ENCODE measurements at places on chromosomes 6 and 20.

DNA sequence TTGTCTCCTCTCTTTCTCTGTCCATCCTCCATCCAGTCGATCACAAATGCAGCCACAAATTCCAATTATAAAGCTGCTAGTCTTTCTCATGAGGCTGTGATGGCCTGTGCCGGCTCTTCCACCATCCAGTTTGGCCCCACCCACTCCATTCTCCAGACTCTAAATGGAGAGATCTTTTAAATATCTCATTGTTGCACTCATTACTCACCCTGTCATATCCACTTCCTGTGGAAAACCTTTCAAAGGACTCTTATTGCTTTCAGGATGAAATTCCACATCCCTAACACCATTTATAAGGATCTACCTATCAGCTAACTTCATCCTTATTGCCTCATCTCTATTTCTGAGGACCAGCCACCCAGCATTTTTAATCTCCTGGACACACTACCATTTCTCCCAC, 70.6 kb downstream of the NRN1 start:
- no peak for DNase-seq

DNA sequence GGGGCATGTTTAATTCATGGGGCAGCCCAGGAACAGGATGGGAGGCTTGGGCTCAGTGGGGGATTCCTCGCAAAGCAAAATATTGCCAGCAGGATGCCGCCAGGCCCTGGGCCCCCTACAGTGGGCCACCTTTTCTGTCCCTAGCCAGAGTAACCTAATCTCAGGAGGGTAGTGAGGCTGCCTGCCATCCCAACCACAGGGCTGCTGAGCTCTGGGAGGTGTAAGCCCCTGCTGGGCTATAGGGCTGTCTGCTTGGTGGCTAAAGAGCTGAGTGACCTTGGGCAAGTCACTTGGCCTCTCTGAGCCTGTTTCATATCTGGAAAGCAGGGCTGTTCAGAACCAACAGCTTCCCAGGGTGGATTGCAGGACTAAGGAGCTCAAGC, 35.7 kb upstream of the CDH22 start:
- DNase-seq, result no peak

DNA sequence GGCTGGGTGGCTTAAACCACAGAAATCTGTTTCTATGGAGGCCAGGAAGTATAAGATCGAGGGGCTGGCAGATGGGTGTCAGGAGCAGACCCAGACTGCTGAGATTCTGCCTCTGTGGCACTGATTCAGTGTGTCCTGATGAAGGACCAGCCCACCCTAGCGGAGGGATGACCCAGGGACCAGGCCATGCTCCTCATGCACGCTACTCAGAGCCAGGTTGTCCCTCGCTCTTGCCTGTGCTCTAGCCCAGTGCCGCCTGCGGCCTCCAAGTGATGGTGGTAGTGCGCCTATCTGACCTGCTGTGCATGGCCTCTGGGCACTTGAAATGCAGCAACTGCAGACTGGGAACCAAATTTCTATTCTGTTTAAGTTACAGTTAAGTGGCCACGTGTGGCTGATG, 13.1 kb upstream of the APMAP start:
- no peak for DNase-seq

- DNase-seq, result no peak
Measured at GRCh38 chr20:57374343-57374930, 16.8 kb upstream of the RBM38 start.

GRCh38 chr6:99802396-99803031, 191.5 kb downstream of the MCHR2 start:
- DNase-seq, result no peak

GRCh38 chr6:16239798-16240123, 1.4 kb downstream of the GMPR start:
- DNase-seq, result no peak

GRCh38 chr6:152298848-152299735, 338.1 kb downstream of the SYNE1 start:
- no peak for DNase-seq

GRCh38 chr6:90219209-90219985, 77.2 kb downstream of the BACH2 start:
- DNase-seq, result no peak

GRCh38 chr20:17334932-17335331, 108.1 kb downstream of the PCSK2 start:
- DNase-seq, result no peak

DNA sequence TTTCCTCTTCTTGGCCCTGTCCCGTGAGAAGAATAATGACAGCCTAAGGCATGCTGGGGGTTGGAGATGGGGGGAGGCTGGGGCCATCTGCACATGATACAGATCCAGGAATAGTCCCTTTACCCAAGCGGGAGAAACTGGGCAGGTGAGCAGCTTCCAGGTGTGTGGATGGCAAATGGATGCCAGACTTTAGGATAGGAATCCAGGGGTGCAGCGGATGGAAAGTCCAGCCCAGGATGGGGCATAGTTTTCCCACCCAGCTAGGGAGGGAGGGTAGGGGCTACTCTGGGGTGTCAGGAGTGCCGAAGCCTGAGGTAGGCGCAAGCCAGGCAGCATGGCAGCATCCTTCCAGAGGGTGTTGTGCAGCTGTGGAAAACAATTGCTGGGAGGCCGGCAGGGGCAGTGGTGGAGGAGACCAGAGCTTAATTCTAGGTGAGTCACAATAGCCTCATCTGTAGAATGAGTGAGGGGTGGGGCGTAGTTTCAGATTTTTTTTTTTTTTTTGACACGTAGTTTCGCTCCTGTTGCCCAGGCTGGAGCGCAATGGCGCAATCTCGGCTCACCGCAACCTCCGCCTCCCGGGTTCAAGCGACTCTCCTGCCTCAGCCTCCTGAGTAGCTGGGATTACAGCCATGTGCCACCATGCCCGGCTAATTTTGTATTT, 15.4 kb upstream of the FAM110A start:
- no peak for DNase-seq

DNA sequence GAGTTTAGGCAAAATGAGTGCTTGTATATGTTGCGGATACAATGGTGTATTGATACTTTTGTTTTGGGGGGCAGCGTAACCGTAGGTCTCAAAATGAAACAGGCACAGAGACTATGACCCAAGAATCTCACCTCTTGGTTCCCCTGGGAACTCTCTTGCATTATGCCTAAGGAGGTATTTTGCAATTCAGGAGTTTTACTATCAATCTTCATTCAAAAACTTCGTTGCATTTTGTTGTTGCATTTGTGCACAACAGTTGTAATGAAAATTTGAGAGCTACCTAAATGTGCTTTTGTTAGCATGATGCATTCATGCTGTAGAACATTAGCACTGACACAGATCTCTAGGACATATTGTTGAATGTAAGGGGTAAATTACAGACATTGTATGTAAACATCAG, 18.2 kb downstream of the VTA1 start:
- no peak for DNase-seq
